HuH-7 (cell line): ENCODE measurements at places on chromosomes 2 and 18.

DNA sequence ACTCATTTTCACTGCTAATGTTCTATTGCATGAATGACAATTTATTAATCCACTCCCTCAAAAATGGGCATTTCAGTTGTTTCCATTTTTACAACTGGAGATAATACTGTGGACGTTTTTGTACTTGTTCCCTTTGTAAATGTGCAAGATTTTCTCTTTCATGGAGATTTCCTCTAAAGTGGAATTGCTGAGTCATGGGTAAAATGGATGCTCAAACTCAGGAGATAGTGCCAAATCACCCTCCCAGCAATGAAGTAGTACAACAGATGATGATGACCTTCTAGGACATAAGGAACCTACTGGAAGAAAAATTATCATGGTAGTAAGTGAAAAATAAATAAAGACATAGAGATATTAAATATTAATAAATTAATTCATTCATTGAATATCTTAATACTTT is 460.8 kb upstream of the CHST9 start:
- no peak for DNase-seq

DNA sequence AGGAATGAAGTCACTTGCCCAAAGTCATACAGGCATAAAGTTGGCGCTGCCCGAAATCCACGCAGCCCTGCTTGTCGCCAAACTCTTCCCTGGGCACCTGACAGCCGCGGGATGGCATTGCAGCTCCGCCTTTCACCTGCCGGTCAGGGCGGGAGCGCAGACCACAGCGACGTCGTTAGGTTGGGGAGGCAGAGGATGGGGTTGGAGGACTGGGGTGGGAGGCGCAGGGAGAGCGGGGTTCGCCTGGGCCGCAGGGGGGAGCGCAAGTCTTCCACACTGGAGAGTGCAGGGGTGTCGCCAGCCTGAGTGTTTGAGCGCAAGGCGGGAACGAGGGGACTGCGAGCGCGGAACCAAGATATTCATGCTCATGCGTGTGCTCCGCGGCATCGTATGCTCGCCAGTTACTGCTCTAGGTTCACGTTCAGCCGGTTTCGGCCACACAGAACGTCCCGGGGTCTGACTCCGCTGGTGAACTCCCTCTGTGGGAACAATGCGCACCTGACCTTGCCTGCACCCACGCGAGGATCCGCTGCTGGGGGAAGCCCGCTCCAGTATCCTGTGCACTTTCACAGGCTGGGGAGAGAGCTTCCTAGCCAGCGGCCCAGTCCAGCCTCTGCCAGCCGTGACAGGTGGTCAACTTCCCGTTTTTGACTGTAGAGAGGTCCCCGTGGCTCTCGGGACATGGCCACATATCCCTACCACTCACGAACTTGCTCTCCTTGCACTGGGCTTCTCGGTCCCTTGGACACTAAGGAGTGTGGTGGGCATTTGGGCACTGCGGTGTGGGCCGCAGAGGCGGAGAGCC is 767 bp upstream of the NPPC start:
- no peak for DNase-seq

GRCh38 chr2:170425281-170425751 is 247.4 kb downstream of the MYO3B start:
- no peak for DNase-seq

DNA sequence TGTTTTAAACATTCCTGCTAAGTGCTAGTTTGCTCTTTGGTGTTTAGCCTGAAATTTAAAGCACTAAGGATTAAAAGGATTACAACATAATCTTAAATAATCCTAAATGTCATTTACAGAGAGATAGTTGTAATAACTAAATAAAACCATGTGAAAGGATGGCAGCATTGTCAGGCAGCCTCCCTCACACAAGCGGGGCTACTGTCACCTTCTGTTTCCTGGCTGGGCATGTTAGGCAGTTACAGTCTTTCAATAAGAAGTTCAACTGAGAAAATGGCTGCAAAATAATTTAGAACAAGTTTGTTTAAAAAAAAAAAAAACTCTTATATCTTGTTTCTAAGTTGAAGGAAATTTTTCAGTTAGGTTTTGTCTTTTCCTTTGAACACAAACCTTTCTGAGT is 124.9 kb downstream of the ARHGAP15 start:
- no peak for DNase-seq

GRCh38 chr2:102986826-102987490 is 225.1 kb downstream of the TMEM182 start:
- DNase-seq = no peak

DNA sequence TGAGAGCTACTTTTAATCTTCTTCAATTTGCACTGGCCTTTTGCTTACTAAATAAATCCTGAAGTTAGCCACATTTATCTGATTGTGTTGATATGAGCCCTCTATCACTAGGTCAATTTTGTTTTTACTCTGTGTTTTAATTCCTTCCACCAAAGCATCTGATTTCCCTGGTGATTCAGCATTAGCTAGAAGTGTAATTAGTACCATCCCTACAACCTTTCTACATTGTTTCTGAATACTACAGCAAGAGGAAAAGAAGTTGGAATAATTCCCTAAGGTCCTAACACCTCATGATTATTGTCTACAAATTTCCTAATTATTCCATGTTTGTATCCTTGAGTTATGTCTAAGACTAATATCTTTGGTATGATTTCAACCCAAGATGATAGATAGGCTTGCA is 1093.6 kb downstream of the SUCLG1 start:
- DNase-seq = no peak

GRCh38 chr2:1683297-1683696 is 61.0 kb downstream of the PXDN start:
- no peak for DNase-seq

DNA sequence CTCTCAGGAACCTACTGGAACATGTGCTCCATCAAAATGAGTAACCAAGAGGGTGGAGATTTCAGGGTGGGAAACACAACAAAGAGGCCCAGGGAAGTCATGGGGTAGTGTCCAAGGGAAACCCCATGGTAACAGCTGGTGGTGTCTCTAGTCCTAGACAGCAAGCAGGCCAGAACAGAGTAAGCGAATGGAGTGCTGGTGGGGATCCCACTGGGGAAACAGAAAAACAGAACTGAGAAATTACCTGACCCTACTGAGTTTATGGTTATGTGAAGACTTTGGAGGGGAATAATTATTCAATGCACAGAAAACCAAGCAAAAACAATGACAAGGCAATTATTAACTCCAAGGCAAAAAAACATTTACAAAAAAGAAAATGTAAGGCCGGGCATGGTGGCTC is 16.9 kb downstream of the ERCC3 start:
- DNase-seq = no peak

DNA sequence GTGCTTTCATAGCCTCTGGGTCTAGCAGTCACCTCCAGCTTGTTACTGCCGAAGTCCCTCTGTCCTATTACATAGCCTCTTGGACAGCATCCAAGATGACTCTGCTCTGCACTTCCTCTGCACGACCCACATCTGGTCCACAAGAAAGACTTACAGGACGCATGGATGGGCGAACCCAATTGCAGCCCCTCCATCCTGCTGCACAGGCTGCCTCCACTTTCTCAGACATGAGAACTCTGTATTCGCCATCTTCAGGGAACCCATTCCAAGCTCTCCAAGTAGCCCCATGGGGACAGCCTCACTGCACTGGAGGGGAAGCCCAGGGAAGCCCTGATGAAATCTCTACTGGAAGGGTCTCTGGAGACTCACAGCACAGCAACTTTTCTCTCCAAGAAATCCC is 172.1 kb downstream of the GFPT1 start:
- DNase-seq = no peak

DNA sequence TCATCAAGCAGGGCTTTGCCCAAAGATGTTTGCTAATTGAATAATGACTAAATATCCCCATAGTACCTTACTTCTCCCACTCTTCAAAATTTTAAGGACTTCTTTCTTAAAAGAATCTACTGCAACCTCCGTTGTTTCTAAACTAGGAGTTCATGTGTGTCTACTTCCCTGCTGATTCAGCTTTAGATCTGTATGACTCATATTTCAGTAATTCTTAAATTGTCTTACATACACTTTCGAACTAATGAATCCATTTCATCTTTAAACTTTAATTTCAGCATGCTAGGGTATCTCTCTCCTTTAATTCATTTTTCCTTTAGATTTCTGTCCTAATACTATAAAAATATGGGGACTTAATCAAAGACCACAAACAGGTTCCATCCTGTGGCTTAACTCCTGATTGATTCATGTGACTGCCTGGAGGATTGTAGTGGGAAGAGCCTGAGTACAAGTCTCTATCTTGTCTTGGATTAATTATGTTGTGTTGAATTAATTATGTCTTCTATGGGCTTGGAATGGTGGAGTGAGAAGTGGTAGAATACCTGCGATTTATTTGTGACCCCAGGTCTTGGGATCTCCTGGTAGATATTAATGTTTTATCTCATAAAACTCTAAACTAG is 24.9 kb upstream of the COL5A2 start:
- no peak for DNase-seq

DNA sequence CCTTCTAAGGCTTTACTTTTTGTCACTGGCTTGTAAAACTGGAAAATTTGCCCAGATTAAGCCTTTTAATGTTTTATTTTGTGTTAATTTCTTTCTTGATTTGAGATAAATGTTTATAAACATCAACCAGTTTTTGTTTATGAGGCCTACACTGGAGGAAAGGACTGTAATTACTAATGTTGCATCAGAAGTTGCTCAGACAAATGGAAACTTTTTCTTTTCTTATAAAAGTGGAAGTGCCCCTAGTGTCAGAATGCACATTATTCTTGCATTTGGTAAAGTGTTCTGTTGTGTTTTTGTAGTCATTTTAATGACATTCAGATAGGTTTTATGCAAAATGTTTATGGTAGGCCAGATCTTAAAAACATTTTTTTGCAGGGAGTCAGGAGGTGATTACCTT is 25.3 kb downstream of the LCLAT1 start:
- no peak for DNase-seq

DNA sequence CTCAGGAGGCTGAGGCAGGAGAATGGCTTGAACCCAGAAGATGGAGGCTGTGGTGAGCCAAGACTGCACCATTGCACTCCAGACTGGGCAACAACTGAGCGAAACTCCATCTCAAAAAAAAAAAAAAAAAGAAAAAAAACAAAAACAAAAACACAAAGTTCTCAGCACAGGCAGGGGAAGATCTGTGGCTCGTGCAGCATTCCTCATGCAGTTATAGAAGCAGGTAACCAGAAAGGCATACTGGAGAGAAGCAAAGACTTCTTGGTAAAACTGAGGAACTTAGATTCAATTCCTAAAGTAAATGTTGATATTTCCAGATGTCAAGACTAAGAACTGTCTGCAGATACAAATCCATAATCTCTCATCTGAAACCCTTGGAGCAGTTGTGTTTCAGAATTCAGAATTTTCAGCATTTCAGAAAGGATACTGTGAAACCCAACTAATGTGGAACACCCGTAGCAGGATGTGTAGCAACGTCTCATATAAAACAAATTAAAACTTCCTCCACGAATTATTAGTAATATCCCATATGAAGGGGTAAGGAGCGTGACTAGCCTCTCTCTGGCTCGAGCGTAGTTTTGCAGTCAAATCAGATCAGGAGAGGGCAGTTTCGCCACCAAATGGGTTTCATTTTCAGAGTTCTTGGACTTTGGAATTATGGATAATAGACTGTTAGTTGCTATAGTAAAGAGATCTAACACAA is 13.2 kb upstream of the SLC25A52 start:
- DNase-seq = no peak

- DNase-seq = no peak
Observed at GRCh38 chr18:24342347-24342746, 55.3 kb downstream of the OSBPL1A start.

- DNase-seq = no peak
Observed at GRCh38 chr2:158717366-158718195, 77.5 kb upstream of the DAPL1 start.

- DNase-seq = no peak
Observed at GRCh38 chr2:195590861-195591205, 66.2 kb upstream of the SLC39A10 start.

- DNase-seq = no peak
Observed at GRCh38 chr2:235960011-235960715, 208.0 kb downstream of the GBX2 start.
